ENCODE measurements at places on chromosomes 2 and 18.

DNA sequence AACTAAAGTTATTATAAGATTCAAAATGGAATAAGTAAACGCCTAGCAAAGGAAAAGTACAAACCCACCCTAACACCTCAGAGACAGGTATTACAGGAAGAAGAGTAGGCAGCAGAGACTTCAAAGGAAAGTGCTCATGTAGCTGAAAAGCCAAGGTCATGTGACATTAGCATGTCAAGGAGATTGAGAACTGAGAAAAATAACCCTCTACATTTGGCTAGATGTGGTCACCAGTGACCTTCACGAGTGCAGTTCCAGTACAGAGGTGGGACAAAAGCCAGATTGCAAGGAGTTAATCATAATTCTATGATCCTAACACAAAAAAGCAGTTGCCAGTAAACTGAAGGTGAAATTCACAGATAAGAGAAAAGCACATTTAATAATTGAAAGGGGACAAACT, 252.7 kb downstream of the ZEB2 start:
- DNase-seq, result no peak

- no peak for DNase-seq
Observed at GRCh38 chr2:239295377-239296019, 105.3 kb downstream of the HDAC4 start.

DNA sequence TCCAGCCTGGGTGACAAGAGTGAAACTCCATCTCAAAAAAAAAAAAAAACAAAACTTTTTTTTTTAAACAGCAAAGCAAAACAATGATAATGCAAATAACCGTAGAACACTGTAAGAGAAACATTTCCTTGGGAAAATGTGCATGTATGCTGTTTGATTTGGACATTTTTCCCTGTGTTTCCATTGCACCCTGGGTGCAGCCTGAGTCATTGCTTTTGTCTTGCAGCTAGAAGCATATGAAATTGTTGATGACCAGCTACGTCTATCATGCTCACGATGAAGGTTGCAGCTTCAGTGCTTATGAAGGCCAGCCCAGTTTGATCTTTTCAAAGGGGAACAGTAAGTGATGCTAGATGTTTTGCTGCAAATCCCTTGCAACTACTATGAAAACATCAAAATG, 41.5 kb downstream of the MOGAT1 start:
- DNase-seq, result no peak

- no peak for DNase-seq
Observed at GRCh38 chr2:70779911-70780545, 10.4 kb downstream of the FIGLA start.

- no peak for DNase-seq
Observed at GRCh38 chr2:200506679-200507078, 3.2 kb downstream of the KCTD18 start.

DNA sequence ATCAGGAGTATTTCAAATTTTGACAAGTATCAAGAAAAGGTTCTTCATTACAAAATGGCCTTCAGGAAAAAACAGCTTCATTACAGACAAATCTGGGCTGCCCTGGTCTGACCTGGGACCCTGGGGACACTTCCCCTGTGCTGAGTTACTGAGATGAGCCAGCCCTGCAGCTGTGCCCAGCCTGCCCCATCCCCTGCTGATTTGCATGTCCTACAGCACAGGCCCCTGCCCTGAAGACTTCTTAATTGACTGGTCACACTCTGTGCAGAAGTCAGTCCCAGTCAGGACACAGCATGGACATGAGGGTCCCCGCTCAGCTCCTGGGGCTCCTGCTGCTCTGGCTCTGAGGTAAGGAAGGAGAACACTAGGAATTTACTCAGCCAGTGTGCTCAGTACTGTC, 235.1 kb downstream of the ANKRD36B start:
- no peak for DNase-seq

DNA sequence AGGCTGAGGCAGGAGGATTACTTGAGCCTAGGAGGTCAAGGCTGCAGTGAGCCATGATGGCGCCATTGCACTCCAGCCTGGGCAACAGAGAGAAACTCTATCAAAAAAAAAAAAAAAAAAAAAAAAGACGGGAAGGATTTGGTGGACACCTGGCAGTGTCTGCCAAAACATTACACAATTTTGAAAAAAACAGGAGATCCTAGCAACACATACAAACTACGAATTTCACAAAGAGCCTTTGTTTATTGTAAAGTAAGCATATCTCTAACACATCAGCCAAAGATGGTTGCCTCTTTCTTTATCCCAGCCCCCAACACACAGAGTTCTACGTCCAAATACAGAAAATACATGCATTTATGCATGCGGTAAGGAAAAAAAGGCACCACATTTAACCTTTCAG, 7.6 kb downstream of the GPR45 start:
- DNase-seq, result no peak

GRCh38 chr2:52933878-52934277, 833.7 kb upstream of the CHAC2 start:
- no peak for DNase-seq

GRCh38 chr2:74542978-74543377, 10.8 kb downstream of the LOXL3 start:
- no peak for DNase-seq

DNA sequence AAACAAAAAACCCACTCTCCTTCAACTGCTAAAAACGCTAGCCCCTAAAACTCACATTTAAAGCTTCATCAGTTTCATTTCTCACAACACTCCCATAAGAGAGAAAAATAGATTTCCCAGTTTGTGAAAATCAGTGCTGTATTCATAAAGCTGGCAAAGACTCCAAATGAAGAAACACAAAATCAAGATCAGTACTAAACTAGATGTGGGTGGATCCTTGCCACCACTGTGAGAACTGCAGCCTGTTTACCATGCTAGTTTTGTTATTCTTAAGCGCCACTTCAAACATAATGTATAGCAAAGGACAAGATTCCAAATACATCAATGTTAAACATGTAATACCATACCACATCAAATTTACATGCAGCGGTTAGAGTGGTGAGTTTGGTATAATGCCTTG, 104.5 kb upstream of the CCDC150 start:
- DNase-seq, result no peak

- no peak for DNase-seq
Observed at GRCh38 chr18:45837283-45838070, 12.0 kb downstream of the SIGLEC15 start.

GRCh38 chr2:181457741-181458425, 697 bp downstream of the ITGA4 start:
- DNase-seq, result no peak

GRCh38 chr18:3584266-3584861, 134.4 kb downstream of the TGIF1 start:
- no peak for DNase-seq

DNA sequence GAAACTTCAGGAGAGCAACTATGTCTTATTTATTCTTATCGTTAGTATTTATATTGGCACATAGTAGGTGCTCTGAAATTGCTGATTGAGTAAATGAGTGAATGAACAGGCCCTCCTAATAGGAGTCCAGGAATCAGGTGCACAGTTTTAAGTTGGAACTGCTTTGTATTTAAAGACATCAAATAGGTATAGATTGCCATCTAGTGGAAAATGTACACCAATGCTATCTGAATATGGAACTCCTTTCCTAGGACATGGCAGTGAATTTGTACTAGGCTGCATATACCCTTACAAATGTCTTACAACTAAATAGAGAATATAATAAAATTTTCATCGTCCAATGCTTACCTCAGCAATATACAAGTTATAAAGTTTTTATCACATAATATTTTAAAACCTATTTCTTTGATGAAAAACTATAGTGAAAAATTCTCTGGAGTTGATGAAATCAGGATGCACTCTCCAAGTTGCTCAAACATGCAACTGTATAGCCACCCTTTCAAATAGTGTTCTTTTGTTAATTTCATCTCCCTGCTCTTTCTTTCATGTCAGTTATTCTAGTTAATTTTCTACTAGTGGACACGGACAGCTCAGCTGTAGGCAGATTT, 318.9 kb upstream of the SYT4 start:
- DNase-seq, result peak; percentile 45

Data from cerebellar nuclear complex (tissue), 1 donor.